ENCODE measurements at places on chromosomes 13 and 19.

- DNase-seq = no peak
Measured at GRCh38 chr19:313988-314815, 23.0 kb upstream of the PLPP2 start.

- DNase-seq = no peak
Measured at GRCh38 chr13:36919171-36919832, 736 bp downstream of the SMAD9 start.

DNA sequence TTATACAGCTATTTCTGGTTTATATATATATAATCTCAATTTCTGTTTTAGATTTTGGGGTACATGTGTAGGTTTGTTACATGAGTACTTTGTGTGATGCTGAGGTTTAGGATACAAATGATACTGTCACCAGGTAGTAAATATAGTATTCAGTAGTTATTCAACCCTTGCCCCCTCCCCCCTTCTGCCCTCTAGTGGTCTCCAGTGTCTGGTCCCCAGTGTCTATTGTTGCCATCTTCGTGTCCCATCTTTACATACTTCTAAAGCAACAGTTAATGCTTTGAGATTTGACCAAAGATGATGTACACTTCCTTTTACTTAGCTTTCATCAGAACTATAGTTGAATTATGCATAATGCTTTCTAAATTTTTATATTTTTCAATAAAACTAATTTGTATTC lies 1623.4 kb upstream of the PRR20A start:
- DNase-seq = no peak

DNA sequence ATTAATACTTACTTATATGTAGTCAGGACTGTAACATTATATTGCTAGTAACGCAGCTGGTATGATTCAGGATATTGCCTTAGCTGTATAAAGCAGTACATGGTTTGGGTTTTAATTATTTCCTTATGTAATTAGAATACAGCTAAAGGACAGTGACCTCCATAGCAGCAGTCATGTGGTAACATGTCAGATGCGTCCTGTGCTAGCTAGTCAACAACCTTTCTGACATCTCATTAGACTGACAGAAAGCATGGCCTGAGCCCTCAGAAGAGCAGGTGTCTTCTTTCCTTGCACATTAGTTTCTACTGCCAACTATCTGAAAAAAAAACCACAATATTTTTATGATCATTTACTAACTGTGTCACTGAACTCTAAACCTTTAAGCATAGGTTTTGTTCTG lies 122.2 kb downstream of the MAB21L1 start:
- no peak for DNase-seq

- DNase-seq = no peak
Measured at GRCh38 chr13:37587236-37587635, 11.3 kb downstream of the POSTN start.

DNA sequence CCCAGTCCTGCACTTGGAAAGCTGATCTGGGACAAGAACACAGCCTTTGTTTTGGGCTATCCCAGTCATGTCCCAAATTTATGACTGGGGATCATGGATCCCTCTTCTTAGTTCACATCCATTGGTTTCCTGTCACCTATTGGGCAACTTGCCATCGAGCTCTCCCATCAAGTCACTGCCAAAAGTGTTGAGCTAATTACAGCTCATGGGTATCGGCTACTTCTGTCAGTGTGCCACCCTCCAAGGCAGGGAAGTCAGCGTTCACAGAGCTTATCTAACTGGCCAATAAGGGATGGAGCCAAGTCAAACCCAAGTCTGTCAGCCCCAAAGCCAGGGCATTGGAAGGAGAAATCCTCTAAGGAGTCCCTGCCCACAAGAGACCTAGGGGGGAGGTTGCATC lies 53.2 kb upstream of the KATNAL1 start:
- DNase-seq = no peak

GRCh38 chr19:38946229-38947010 lies 15.7 kb downstream of the MRPS12 start:
- no peak for DNase-seq

GRCh38 chr19:45368737-45369340 lies 1.5 kb downstream of the ERCC2 start:
- DNase-seq = no peak

DNA sequence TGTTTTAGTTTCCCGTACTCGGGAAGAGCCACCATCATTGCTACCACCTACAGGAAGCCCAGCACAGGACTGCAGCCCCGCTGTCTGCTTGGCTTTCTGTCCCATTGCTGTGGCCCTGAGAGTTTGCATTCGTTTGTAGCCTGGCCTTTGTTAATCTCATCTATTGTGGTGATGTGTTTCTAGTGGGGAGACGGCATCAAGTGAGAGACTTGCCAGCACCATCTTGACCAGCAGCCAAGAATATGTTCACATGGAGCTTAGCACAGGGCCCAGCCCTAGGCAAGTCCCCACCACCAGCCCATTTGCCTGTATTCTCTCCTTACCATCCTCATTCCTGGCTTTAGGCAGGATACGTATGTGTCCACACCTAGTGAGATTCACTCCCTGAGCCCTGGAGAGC lies 17.3 kb upstream of the OVOL3 start:
- no peak for DNase-seq

DNA sequence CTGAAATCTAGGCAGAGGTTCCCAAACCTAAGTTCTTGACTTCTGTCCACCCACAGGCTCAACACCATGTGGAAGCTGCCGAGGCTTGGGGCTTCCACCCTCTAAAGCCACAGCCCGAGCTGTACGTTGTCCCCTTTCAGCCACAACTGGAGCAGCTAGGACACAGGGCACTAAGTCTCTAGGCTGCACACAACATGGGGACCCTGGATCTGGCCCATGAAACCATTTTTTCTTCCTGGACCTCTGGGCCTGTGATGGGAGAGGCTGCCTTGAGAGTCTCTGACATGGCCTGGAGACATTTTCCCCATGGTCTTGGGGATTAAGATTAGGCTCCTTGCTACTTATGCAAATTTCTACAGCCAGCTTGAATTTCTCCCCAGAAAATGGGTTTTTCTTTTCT lies 118.4 kb downstream of the GPC5 start:
- no peak for DNase-seq

DNA sequence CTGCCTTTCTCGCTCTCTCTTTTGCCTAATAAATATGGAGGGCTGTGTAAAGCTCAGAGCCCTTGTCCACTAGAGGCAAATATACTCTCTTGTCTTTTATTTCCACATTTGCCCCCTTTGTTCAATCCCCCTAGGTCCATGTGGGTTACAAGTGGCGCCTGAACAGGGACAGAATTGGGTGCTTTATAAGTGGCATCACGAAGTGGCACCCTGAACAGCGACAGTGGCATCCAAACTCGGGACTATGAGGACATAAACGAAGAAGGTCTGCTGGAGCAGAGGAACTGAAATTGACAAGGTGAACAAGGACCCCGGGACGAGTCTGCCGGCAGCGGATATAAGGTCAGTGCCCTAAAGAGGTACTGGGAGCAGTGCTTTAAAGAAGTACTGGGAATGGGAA lies 4.3 kb upstream of the ZNF610 start:
- no peak for DNase-seq

- DNase-seq = no peak
Measured at GRCh38 chr13:23688336-23688735, 118.1 kb downstream of the TNFRSF19 start.

DNA sequence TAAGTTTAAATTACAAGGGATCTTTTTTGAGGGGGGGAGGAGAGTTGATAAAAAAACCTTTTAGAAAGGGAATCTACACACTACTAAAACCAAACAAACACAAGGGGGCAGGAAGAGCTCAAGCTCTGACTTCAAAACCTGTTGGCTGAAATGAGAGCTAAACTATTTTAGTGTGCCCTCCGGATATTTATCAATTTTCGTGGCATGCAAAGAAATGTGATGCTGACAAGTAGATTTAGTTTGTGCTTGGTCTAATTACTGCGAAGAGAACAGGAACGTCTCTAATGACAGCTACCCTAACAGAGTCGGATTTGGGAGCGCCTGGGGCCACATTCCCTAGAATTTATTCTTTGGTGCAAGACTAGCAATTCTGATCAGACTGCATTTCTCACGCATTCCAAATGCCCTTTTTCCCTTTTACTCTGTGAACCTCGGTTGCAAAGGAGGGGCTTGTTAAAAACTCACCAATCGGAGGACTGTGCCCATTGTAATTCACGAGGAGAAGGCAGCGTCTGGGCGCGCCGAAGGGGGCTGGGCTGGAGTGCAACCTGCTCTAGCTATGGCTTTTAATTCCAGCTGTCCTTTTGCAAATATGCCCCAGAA lies 802 bp upstream of the FREM2 start:
- DNase-seq = no peak
